Stimulated activated CD4-positive, alpha-beta T cell treated with anti-CD3 and anti-CD28 coated beads, Interleukin-4, amount 100 ng/mL, for 48 hours (primary cell): ENCODE measurements at places on chromosomes 4 and X.

- DNase-seq = no peak
Observed at GRCh38 chr4:180084561-180084960, 2158.6 kb upstream of the TENM3 start.

- DNase-seq = no peak
Observed at GRCh38 chrX:48720577-48721250, 24.2 kb downstream of the SUV39H1 start.

DNA sequence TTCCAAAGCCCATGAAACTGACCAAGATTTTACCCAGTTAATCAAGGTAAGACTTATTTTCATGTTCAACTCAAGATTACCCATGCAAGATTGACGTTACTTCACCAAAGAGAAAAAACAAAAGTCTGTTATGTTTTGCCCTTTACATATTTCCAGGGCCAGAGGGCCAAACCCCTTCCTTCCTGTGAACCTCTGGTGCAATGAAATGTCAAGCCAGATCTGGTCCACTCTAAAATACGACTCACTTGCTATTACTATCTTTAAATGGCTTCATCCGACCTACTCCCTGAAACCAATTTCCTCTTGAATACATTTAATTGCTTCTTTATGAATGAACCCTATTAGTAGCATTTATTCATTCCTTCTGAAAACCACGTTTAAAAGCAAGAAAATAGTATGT lies 33.0 kb downstream of the TSPAN5 start:
- DNase-seq = no peak

DNA sequence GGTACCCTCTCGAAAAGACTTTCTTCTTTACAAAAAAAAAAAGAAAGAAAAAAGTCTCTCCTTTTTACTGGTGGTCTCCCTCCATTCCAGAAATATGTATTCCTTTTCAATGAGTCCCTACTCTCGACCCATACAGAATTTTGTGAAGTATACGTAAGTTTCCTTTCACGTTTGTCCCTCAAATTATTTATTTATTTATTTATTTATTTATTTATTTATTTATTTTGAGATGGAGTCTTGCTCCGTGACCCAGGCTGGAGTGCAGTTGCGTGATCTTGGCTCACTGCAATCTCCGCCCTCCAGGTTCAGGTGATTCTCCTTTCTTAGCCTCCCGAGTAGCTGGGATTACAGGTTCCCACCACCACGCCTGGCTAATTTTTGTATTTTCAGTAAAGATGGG lies 429.2 kb upstream of the AR start:
- no peak for DNase-seq

GRCh38 chrX:154529206-154529612 lies 13.2 kb upstream of the FAM3A start:
- DNase-seq = no peak
